ENCODE measurements at places on chromosomes 6 and 20. TPM values are rescaled to one million over a fixed set of nuclear protein-coding genes. Genes with fewer than 3 reads are reported as not detected.

The SMLR1 gene
- polyA plus RNA-seq: not detected

The ASIP gene
- polyA plus RNA-seq: not detected

The RAET1L gene
- not detected for polyA plus RNA-seq

The BMP6 gene
- polyA plus RNA-seq: 0.89 TPM

The SLC13A3 gene
- not detected for polyA plus RNA-seq

The KCNQ5 gene
- 6.9 TPM for polyA plus RNA-seq

The UNC93A gene
- polyA plus RNA-seq: not detected

The ZNF76 gene
- 41.5 TPM for polyA plus RNA-seq
